Tongue (tissue), 3 donors: ENCODE measurements at places on chromosomes 3 and 15.

GRCh38 chr15:22786868-22787698, 639 bp downstream of the NIPA1 start:
- DNase-seq = peak; percentile 23

DNA sequence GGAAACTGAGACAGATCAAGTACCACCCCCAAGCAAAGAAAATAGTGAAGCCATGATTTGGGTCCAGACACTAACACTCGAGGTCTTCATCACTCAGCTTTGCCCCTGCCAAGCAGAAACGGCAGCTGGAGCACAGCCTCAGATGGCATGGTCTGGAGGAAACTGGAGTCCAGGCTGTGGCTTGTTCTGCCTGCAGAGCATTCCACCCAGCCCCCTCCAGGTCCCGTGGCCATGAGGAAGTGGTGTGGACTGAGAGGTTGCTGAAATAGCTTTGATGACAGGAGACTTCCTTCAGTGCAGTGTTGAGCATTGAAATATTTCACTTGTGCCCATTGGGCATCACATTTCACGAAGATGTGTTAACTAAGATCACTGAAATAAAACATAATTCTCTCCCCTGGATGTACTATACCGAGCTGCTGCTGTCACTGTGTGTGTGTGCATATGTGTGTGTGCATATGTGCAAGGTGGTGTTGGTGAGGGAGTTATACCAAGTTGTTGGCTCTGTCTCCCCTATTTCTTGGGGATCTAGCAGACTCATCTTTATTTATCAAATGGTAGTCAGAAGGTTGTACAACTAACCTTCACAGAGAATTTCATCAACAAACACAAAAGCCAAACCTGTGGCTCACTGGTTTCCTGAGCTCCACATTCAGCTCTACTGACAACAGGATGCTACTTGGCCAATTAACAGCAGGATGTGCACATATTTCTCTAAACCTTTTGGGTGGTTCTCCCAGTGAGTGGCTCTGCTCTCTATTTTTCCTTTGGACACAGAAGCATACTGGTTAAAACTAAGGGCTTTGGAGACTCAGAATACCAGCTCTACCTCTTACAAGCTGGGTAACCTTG, 660.1 kb upstream of the CFAP20DC start:
- peak; percentile 45 for DNase-seq

DNA sequence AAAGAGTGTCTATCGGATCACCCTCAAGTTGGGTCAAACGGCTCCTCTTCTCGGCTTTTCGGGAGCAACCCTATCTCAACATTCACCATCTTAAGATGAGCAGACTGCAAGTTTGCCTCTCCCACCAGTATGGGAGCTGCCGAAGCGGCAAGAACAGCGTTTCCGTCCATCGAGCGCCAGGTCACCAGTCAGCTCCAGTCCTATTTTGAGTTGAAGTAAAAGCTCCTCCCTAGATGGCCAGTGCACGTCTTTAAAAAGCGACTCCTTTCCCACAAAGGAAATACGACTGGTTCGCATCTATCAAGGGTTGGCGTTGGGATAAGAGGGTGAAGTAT, 369 bp upstream of the U2SURP start:
- no peak for DNase-seq

GRCh38 chr3:151436675-151437446, 24.0 kb downstream of the IGSF10 start:
- DNase-seq = no peak

GRCh38 chr3:100329800-100330489, 4.6 kb upstream of the NIT2 start:
- no peak for DNase-seq

DNA sequence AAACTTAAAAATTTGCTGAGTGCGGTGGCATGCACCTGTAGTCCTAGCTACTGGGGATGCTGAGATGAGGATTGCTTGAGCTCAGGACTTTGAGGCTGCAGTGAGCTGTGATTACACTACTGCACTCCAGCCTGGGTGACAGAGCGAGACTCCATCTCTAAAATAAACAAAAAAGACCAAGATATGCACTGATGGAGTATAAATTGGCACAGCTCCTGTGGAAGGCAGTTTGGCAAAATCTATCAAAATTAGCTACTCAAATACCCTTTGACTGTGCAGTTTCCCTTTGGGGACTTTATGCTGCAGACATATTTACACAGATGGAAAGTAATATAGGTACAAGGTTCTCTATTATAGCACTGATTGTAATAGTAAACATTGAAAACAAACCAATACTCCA, 18.1 kb upstream of the U2SURP start:
- DNase-seq = no peak

DNA sequence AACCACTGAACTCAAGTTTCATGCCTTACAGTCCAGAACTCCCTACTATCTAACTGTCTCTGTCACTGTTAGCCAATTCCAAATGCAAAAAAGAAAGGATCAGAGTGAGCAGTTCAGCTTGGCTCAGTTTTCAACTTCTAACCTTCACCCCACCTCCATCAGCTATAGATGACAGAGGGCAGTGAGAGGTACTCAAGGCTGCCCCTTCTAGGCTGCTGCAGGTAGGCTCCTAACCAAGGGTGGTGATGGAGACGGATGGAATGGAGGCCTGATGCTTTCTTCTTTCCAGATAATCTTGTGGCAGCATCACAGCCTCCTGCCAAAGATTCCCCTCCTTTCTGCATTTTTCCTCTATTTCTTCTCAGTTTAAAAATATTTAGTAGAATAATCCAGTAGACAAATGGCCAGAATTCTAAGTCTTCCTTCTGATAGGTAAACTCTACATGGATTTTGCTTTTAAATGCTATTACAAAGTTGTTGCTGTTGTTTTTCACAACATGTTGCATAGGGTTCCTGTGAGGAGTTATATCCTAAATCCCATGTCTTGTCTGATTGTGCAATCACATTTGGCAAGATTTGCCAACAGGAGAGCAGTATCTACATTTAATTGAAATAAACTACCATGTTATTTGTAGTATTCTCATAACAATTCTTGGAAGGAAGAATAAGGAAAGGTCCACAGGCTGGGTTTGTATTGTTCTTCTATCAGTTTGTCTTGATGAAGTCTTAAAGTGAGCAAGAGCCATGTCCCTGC, 301.6 kb upstream of the TRIM42 start:
- no peak for DNase-seq

DNA sequence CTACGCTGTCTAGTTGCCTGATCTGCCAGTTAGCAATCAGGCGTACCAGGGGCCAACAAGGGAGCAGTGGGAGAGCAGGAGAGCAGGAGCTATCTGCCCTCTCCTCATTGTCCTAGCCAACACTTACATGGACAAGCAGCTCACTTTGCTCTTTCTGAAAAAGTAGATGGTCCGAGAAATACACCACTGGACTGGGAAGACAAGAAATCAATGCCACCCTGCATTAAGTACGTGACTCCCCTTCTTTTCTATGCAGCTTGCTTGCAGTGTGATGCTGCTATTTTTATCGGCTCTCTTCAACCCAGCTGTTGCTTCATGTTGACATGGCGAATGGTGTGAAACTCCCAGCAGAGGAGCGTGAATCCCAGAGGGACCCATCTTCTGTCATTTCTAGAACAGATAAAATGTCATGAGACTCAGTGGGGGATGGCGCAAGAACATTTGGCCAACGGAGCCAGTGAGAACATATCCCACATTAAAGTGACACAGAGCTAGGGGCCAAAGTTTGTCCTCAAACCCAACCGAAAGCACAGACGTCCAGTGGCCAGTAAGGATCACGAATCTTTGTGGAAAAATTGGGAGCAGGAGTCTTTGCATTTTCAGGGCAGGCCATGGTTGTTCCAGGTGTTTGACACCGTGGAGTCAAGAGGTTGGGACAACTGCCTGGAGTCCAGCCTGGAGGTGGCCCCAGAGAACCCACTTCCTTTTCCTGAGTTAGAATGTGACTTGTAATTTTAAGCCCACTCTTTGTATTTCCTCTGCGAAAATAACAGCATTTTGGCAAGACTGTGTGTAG, 53.7 kb upstream of the MEF2A start:
- peak; percentile 89 for DNase-seq

DNA sequence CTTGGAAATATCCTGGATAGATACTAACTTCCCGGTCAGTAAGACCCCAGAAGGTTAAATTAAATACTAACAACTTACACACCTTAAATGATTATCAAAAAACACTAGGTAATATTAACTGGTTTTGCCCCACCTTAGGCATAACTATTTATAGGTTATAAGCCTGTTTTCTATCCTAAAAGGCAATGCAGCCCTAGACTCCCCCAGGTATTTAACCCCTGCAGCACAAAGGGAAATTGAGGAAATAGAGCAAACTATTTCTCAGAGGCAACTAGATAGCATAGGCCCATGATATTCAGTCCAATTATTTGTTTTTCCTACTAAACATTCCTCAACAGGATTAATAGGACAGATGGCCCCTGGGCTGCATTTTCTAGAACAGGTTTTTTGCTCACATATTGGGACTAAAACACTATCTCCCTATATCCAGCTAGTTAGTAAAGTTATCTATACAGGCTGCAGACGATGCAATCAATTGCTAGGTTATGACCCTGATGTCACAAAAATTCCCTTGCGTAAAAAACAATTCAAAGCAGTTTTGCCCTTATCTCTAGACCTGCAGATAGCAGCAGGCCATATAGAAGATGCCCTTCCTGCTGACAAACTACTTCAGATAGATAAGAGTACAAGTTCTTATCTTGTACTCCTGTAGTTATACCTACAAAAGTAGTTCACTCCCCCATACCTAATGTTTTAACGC, 221.3 kb downstream of the DTWD1 start:
- no peak for DNase-seq

DNA sequence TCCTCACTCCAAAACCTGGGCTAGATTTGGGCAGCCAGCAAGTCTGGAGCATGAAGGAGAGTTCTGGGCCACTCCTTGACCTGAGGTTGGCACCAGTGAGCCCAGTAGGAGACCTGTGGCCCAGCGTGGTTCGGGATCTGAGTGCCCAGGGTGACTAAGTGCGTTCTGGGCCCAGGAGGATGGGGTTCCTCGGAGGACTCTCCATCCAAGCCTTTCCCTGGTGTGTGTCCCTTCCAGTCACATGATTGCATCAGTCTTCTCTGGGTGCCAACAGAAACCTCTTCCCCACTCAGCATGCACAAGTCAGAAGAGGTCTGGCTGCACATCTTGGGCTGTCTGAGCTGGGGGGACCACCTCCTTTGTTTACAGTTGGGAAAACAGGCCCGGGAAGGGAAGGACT, 14.9 kb downstream of the TMEM43 start:
- no peak for DNase-seq

DNA sequence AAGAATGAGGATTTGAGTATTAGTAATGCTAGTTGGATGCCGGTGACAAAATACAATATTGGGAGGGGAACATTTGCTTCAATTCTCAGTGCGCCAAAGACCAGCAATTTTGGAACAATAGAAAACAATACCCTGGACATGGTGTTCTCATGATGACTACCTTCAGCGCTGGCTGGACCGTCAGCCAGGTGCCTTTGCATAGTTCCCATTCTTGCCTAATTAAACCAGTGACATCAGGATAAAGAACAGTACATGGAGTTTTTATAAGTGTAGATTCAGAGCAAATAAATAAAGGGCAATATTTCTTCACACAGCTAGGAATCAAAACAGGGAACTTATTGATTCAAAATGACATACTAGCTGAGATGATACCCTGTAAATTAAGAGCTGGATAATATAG, 404.8 kb upstream of the RORA start:
- no peak for DNase-seq
